Calu3 (cell line): ENCODE measurements at places on chromosomes 2 and 18. TPM values are rescaled to one million over a fixed set of nuclear protein-coding genes. Genes with fewer than 3 reads are reported as not detected.

APOB gene
- total RNA-seq: 0.05 TPM in 2 replicates

AOX1 gene
- 0.22 and 0.45 TPM in 2 replicates for total RNA-seq

RAD51AP2 gene
- not detected in 2 replicates for total RNA-seq

CHN1 gene
- total RNA-seq: 1.3 and 2.4 TPM in 2 replicates

FBLN7 gene
- 0.27 and 0.73 TPM in 2 replicates for total RNA-seq

SERPINB4 gene
- 0.76 TPM in 1 of 2 replicates, not detected in the other for total RNA-seq

LYG1 gene
- total RNA-seq: 2.3 and 3.5 TPM in 2 replicates

RAB6C gene
- not detected in 2 replicates for total RNA-seq

ZNF804A gene
- total RNA-seq: 0.09 TPM in 1 of 2 replicates, not detected in the other

SNED1 gene
- total RNA-seq: 0.76 and 0.86 TPM in 2 replicates

GYPC gene
- not detected in 2 replicates for total RNA-seq

RNF149 gene
- 69.0 and 79.8 TPM in 2 replicates for total RNA-seq

B3GNT7 gene
- 8.9 and 14.4 TPM in 2 replicates for total RNA-seq

ACMSD gene
- total RNA-seq: not detected in 2 replicates

CIB4 gene
- total RNA-seq: not detected in 2 replicates

PTPN4 gene
- total RNA-seq: 47.4 and 52.4 TPM in 2 replicates

TTR gene
- 0.87 and 1.7 TPM in 2 replicates for total RNA-seq

C2orf49 gene
- 18.1 and 19.0 TPM in 2 replicates for total RNA-seq
